ENCODE measurements at places on chromosomes 2 and 18.

DNA sequence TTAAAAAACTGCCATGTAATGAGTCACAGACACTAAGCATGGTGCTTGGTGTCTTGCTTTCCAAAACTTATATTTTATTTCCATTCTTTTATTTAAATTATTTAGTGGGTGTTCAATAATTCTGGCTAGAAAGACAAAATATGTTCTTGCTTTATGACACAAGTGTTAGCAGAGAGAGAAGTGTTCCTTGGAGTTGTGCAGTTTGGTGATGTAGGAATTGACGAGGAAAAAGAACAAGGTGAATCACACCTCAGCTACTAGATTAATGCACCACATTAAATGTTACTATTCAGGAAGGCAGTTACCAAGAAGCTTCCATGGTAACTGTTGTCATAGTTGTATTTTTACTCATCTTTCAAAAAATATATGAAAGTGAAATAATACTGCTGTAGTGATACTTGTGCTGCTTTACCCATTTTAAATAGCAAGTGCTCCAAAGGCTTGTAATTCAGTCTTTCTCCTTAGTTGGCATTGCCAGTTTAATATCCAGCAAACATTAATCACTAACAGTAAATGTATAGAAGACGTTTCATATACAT, 28.3 kb downstream of the ADAM23 start:
- H3K36me3 ChIP-seq = peaks cover 11% of the 10 kb centered on the region
- H3K4me3 ChIP-seq = no peak overlapping the region

DNA sequence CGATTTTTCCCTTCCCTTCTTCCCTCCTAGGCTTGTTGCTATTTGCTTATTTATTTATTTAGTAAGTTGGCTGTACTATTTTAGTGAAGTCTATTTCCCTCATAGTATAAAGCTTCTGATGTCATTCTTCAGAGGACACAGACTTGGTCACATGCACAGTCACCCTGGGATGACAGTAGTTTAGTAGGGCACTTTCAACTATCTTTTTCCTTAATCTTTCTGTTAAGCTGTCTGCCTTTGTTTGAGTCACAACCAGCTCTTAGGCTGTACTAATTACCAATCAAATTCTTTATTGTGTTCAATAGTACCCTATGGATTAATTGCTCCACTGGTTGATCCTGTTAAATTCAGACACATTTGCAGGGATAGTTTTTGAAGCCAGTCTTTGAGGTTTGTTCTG, 26.9 kb upstream of the RAB31 start:
- no peaks in the 10 kb centered on the region for H3K36me3 ChIP-seq
- peaks cover 7% of the 10 kb centered on the region for H3K4me1 ChIP-seq
- no peak for DNase-seq
- H3K27me3 ChIP-seq = peaks cover 4% of the 10 kb centered on the region
- no peak overlapping the region for H3K27ac ChIP-seq

GRCh38 chr2:54321047-54321446, 65.0 kb upstream of the TSPYL6 start:
- H3K27me3 ChIP-seq = no peaks in the 10 kb centered on the region
- DNase-seq = no peak
- no peak overlapping the region for H3K27ac ChIP-seq
- H3K4me1 ChIP-seq = peaks cover 5% of the 10 kb centered on the region
- no peak overlapping the region for H3K4me3 ChIP-seq
- H3K36me3 ChIP-seq = peaks cover 3% of the 10 kb centered on the region

DNA sequence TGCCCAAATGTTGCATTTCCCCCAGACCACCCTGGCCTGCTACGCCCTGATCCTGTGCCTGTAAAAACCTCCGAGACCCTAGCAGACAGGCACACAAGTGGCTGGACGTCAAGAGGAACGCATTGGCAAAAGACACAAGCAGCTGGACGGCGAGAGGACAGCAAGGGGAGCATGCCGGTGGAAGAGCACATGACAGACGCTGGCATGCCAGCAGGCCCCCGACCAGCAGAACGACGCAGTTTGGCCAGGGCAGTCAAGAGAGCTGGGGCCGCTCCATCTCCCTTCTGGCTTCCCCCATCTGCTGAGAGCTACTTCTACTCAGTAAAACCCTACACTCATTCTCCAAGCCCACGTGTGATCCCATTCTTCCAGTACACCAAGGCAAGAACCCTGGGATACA, 42.1 kb downstream of the SAP130 start:
- no peaks in the 10 kb centered on the region for H3K4me1 ChIP-seq
- no peak for DNase-seq
- H3K4me3 ChIP-seq = no peak overlapping the region
- H3K27ac ChIP-seq = no peak overlapping the region
- peaks cover 63% of the 10 kb centered on the region for H3K36me3 ChIP-seq
- no peaks in the 10 kb centered on the region for H3K27me3 ChIP-seq

DNA sequence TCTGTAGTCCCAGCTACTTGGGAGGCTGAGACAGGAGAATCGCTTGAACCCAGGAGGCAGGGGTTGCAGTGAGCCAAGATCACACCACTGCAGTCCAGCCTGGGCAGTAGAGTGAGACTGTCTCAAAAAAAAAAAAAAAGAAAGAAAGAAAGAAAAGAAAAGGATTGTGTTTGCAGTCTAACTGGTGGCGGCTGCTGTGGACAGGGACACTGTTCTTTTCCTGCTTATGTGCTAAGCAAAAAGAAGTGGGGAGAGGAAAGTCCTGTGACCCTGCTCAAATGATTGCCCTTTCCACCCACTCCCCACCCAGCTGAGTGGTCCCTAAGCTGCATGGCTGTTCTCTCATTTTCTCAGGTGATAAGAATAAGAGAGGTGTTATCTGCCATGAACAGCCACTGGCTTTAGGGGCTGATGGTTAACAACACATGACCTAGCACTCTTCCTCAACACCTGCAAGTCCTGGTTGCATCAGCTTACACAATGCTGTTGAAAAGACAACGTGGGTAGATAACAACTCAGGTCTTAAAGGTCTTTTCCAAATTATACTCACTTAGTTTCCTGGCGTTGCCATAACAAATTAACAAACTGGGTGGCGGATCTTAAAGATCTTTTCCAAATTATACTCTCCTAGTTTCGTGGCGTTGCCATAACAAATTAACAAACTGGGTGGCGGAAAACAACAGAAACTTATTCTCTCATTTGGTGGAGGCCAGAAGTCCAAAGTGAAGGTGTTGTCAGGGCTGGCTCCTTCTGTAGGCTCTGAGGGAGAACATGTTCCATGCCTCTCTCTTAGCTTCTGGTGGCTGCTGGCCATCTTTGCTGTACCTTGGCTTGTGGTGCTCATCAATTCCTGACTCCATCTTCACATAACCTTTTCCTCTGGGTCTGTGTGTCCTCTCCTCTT, 90.3 kb upstream of the RTN4 start:
- no peaks in the 10 kb centered on the region for H3K36me3 ChIP-seq
- no peak overlapping the region for H3K4me3 ChIP-seq
- peaks cover 23% of the 10 kb centered on the region for H3K4me1 ChIP-seq

GRCh38 chr2:174680221-174680620, 82.6 kb upstream of the WIPF1 start:
- no peak overlapping the region for H3K27ac ChIP-seq
- H3K4me1 ChIP-seq = peaks cover 41% of the 10 kb centered on the region
- peak overlapping the region; percentile 2 for H3K4me3 ChIP-seq
- no peak for DNase-seq
- peaks cover 16% of the 10 kb centered on the region for H3K36me3 ChIP-seq

GRCh38 chr2:223306371-223306770, 254.4 kb downstream of the KCNE4 start:
- H3K4me1 ChIP-seq = no peaks in the 10 kb centered on the region
- H3K27ac ChIP-seq = no peak overlapping the region
- DNase-seq = no peak
- peaks cover 3% of the 10 kb centered on the region for H3K27me3 ChIP-seq

- no peak for DNase-seq
- no peaks in the 10 kb centered on the region for H3K4me1 ChIP-seq
- H3K27ac ChIP-seq = no peak overlapping the region
- peaks cover 7% of the 10 kb centered on the region for H3K27me3 ChIP-seq
- H3K36me3 ChIP-seq = no peaks in the 10 kb centered on the region
Observed at GRCh38 chr2:49569176-49569575, 414.9 kb upstream of the FSHR start.

DNA sequence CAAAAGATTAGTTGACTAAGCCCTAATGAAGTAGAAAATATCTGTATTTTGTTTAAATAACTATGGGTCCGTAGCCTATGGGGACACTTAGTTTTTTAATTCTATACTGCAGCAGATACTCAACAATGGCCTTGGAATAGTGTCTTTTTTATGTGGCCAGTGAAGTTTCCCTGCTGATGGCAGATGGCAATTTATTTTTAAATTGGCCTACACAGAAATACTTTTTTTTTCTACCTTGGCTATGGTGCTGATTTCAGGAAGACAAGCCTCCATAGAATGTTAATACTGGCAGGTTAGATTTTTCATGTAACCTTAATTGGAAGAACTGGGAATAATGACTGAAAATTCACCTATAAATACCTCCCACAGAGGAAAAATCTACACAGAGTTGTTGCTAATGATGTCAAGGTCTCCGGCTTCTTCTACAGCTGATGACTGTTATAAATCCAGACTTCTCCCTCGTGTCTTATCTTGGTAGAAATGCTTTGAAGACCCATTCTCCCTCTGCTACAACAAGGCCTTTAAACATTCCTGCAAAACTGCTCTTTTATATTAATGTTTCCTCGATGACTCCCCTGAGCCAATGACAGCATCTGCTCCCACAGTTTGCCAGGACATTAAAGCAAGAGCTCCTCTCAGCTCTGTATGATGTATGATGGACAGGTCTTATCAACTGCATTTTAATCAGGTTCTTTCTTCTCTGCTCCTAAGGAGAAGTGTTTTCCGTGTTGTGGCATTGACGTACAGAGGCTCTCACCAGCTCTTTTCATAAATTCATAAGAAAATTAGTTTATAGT, 29.1 kb upstream of the FAM98A start:
- no peak overlapping the region for H3K27ac ChIP-seq
- peaks cover 14% of the 10 kb centered on the region for H3K36me3 ChIP-seq
- DNase-seq = no peak

DNA sequence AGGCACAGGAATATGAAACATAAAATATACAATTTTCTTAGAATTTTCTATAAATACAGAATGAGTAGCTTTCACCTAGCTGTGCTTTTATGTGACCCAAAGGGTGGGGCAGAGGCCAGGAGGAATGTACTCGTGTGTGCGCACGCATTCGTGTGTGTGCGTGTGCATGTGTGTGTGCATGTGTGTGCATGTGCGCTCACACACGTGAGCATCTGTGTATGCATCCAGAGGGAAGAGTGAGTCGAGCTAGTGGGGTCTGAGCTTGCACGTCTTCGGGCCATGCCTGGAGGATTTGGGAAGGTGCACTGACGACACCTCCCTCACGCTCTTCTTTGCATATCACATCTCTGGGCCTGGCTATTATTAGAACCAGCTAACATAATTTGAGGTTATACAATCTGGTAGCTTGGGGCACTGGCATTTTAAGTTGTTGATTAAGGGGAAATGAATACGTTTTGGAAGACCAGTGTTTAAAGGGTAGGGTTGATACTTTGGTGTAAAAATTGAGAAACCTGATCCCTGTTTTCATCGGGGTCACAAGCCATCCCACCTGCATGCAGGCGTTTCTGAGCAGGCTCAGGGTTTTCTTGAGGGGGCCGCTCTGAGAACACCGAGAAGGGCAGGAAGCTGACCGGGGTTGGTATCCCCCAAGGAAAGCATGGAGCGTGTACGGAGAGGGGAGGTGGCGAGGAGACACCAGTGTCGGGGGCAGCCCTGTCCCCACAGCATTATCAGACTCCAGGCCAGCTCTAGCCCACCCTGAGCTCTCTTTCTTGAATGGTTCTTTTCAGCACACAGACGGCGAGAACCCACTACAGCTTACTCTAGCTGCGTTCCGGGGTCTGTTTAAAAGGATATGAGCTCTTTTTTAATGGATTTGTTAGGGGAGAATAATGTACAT, 85.3 kb downstream of the LRRFIP1 start:
- peak overlapping the region; percentile 93 for H3K27ac ChIP-seq
- H3K27me3 ChIP-seq = no peaks in the 10 kb centered on the region
- no peak for DNase-seq
- peaks cover 8% of the 10 kb centered on the region for H3K36me3 ChIP-seq
- peak overlapping the region; percentile 51 for H3K4me3 ChIP-seq

GRCh38 chr18:74281980-74282754, 9.6 kb downstream of the CYB5A start:
- DNase-seq = no peak
- H3K27ac ChIP-seq = peak overlapping the region; percentile 66
- H3K27me3 ChIP-seq = no peaks in the 10 kb centered on the region
- H3K4me1 ChIP-seq = peaks cover 48% of the 10 kb centered on the region

DNA sequence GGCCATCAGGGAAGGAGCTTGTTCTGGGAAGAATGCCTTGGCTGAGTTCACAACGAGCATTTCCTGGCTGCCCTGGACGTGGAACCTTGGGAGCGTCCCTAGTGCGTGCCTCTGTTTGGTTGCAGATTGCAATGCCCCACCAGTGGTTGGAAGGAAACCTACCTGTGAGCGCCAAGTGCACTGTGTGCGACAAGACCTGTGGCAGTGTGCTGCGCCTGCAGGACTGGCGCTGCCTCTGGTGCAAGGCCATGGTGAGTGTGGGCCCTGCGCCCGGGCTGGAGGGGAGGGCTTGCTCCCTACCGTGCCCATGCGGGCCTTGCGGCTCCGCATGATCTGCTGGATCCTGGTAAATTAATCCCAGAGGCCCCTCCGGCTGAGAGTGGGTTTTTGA, 81.9 kb downstream of the DGKD start:
- H3K27me3 ChIP-seq = no peaks in the 10 kb centered on the region
- no peak overlapping the region for H3K27ac ChIP-seq
- H3K36me3 ChIP-seq = peaks cover 27% of the 10 kb centered on the region
- DNase-seq = no peak

DNA sequence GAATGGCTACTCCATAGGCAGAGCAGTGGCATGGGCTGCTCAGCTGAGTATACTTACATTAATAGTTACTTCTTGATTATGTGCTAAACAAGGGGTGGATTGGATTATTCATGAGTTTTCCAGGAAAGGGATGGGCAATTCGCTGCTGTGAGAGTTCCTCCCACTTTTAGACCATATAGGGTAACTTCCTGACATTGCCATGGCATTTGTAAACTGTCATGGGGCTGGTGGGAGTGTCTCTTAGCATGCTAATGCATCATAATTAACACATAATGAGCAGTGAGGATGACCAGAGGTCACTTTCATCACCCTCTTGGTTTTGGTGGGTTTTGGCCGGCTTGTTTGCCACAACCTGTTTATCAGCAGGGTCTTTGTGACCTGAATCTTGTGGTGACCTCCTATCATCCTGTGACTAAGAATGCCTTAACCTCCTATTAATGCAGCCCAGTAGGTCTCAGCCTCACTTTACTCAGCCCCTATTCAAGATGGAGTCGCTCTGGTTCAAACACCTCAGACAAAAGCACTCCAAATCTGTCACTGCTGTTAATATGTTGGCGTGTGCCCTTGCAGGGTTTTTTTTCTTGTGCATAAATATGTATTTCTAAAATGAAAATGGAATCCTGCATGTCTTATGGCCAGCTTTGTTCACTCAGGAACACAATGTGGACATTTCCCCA, 56.0 kb downstream of the CYBRD1 start:
- H3K27me3 ChIP-seq = peaks cover 16% of the 10 kb centered on the region
- no peaks in the 10 kb centered on the region for H3K36me3 ChIP-seq
- no peak overlapping the region for H3K27ac ChIP-seq
- no peak for DNase-seq

DNA sequence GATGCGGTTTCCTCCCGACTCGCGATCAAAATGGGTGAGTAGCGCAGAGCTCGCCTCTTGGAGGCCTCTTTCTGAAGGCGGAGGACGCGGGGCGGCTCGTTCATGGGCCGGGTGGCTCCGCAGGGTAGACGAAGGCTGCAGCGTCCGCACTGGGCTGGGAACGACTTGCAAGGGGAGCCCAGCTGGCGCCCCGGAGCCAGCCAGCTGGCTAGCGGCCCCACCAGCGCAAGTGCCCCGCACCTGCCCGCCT, 328 bp upstream of the PASK start:
- no peak overlapping the region for H3K27ac ChIP-seq
- no peak for DNase-seq
- H3K4me3 ChIP-seq = peak overlapping the region; percentile 93
- peaks cover 5% of the 10 kb centered on the region for H3K36me3 ChIP-seq
- H3K4me1 ChIP-seq = peaks cover 34% of the 10 kb centered on the region
- H3K27me3 ChIP-seq = peaks cover 12% of the 10 kb centered on the region

All from nephron progenitor cell (in vitro differentiated cells).